ENCODE measurements at places on chromosomes 1 and 21.

DNA sequence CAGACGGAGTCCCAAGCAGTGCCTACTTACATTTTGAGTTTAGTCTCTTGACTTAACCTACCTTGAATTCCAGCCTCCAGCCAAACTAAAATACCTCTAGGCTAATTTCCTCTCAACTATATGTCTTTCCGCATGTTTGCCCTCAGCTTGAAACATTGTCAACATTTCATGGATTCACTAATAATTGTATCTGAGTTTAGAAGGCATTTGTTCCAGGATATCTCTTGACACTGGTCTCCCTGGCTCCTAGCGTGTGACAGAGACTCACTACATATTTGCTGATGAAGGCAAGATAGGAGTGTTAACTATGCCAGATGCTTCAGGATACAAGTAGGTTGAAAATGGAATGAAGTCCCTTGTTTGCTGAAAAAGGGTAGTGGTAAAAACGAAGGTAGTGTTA lies 136.1 kb downstream of the GREM2 start:
- DNase-seq = no peak

DNA sequence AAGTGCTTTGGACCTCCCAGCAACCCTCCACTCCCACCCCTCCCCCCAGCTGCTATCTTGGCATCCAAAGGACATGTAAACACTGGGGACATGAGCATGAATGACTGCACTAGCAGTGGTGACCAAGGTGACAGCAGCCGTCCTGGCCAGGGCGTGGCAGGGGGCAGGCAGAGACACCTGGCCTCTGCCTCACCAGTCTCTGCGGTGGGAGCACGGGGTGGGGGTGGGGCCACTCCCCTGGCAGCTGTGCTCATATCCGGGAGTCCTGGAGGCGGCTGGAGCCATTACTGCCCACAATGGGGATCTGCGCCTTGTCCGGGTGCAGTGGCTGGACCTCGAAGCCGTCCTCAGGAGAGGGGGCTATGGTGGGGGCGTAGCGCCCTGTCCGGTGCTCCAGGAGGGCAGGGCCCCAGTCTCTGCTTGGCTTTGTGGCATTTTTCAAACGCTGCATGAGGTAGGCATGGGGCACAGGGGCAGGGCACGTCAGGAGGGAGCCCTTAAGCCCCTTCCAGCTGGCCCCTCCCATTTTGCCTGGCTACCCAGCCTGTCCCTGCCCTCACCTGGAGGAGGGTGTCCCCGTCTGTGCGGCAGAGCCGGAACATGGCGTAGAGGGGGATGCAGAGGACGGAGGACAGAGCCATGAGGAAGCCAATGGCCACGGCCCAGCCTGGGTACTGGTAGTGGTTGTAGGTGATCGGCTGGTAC lies 6.0 kb downstream of the CCDC24 start:
- DNase-seq = peak; percentile 60

DNA sequence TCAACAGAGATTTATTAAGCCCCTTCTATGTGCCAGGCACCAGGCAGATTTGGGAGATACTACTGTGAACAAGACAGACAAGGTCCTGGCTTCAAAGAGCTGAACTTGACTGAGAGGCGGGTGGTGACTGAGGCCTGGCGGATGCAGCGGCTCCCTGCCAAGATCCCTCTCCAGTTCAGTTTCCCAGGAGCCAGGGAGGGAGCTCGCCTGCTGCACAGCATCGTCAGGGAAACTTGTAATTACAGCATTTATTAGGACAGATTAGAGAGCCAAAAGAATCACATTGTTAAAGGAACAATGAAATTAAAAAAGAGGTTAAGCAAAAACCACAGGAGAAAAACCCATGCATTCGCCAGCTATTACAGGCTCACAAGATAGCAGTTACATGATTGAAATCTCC lies 55.3 kb downstream of the ETS2 start:
- DNase-seq = no peak

- DNase-seq = no peak
Observed at GRCh38 chr1:200628223-200628881, 7.8 kb upstream of the KIF14 start.

GRCh38 chr21:42401154-42401553 lies 2.5 kb upstream of the UBASH3A start:
- no peak for DNase-seq

DNA sequence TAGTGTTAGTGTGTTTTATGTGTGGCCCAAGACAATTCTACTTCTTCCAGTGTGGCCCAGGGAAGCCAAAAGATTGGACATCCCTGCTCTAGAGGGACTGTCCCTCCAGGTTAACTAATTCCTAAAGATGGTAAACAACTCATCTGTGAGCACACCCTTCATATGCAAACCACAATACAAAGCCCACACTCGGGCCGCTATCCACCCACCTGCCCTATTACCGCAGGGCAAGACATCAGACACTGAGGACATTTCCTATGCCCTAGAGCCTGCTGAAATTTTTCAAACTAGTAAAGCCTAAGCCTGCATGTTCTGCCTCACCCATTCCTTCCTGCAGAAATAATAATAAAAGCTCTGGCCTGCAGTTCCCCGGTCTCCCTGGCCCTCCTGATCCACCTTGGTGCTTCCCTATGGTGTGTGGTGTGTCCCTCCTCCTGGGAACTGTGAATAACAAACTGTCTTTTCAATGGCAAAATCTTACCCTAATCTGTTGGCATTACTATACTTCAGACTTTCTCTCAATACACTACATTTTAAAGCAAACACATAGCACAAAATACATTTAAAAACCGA lies 39.3 kb upstream of the NTPCR start:
- no peak for DNase-seq

GRCh38 chr1:110554871-110555801 lies 36.2 kb upstream of the KCNA10 start:
- no peak for DNase-seq

- DNase-seq = peak; percentile 15
Observed at GRCh38 chr1:113745425-113745824, 13.9 kb downstream of the PHTF1 start.

DNA sequence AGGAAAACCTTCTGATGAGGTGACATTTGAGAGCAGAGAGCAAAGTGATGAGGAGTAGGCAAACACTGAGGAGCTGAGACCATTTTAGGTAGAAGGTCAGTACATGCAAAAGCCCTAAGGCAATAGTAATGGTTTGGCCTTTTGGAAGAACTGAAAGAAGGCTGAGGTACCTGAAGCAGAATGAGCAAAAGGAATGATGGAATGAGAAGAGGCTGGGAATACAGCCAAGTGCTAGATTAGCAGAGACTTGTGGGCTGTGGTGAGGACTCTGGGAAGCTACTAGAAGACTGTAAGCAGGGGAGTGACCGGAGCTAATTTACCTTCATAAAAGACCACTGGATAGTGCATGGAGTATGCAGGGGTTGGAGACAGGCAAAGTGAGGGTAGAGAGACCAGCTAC lies 77.9 kb downstream of the GFI1 start:
- no peak for DNase-seq

GRCh38 chr1:156135930-156136871 lies 17.2 kb upstream of the SEMA4A start:
- DNase-seq = no peak

- DNase-seq = no peak
Observed at GRCh38 chr1:43206600-43207228, 34.6 kb downstream of the CFAP57 start.

- DNase-seq = no peak
Observed at GRCh38 chr1:224513383-224513782, 78.8 kb upstream of the WDR26 start.

DNA sequence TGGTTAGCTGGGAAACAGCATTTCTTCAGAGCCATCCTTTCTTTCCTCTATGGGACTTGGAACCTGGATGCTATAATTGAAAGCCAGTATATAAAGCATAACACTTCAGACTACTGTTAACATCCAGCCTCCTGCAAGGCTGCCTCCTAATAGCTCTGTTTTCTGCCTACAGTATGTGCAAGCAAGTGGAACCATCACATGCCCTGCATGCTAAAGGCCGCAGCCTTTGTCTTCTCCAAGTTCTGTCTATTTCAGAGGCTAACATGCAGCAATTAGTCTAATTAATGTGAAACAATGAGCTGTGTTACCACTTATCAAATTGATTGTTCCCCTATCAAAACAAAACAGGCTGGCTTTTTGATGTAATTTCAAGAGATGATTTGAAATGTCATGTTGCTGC lies 82.7 kb upstream of the ESRRG start:
- no peak for DNase-seq

- DNase-seq = no peak
Observed at GRCh38 chr1:89548122-89548857, 23.7 kb downstream of the LRRC8B start.

GRCh38 chr1:200040481-200041138 lies 13.1 kb downstream of the NR5A2 start:
- DNase-seq = no peak

- no peak for DNase-seq
Observed at GRCh38 chr1:36951292-36951750, 83.0 kb downstream of the GRIK3 start.

GRCh38 chr1:65011983-65012382 lies 45.6 kb upstream of the JAK1 start:
- no peak for DNase-seq

DNA sequence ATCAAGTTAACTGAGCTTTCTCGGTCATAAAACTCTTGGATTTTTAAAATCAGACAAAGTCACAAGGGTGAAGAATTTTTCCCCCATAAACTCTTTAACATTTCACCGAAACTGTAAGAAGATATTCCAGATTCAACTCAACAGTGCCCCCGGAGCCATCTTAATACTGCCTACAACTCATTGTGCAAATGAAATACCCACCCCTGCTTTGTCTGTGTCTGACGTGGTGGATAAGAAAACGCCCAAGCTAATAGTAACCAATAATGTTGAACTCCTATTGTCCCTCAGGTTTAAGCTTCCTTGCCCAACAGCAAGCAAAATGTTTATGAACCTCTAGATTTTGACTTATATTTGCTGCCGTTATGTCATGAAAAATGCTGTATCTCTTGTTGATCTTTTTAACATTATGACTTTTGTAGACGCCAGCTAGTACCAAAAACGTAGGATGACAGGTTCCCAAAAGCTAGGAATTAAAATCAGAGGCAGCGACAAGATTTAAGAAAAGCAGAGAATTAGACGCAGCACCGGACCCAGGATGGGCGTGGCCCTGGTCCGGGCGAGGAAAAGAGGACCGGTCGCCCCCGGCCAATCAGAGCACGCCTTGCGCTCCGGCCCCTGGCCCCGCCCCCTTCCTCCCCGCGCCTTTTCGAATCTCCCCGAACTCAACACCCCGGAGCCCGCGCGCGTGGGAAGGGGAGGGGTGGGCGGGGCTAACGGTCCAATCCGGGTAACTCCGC lies 1.1 kb downstream of the STMN1 start:
- peak; percentile 76 for DNase-seq

- DNase-seq = no peak
Observed at GRCh38 chr21:35394634-35395369, 345.7 kb upstream of the RUNX1 start.

GRCh38 chr1:116724765-116725375 lies 29.4 kb upstream of the CD2 start:
- DNase-seq = peak; percentile 29
